ENCODE measurements at places on chromosomes 12 and 14.
A peak's percentile ranks its signal among the peaks of the same experiment; 100 is the strongest.

- DNase-seq = peak; percentile 75
These were observed 7.1 kb upstream of the ASB8 start for GRCh38 chr12:48164451-48164850.

- DNase-seq = no peak
These were observed 24.5 kb upstream of the PPP1R13B start for GRCh38 chr14:103871596-103872480.

- peak; percentile 8 for DNase-seq
These were observed 622 bp downstream of the TECPR2 start for GRCh38 chr14:102363182-102363943.

- peak; percentile 53 for DNase-seq
These were observed 873 bp downstream of the PLXNC1 start for GRCh38 chr12:94149119-94149780.

- DNase-seq = no peak
These were observed 22.1 kb downstream of the MYO1H start for GRCh38 chr12:109369831-109370230.

DNA sequence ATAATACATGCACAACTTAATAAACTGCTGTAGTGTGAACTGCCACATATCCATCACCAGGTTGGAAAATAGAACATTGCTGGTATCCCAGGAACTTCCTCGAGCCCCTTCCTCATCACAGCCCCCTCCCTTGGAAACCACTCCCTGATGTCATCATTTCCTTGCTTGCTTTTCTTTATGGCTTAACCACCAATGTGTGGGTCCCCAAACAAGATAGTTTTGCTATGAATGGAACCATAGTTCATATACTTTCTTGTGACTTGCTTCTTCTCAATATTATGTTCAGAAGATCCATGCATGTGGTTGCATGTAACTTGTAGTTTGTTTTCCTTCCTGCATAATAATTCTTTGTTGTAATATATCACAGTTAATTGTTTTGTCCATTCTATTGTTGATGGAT is 8.9 kb upstream of the WNT5B start:
- DNase-seq = no peak

DNA sequence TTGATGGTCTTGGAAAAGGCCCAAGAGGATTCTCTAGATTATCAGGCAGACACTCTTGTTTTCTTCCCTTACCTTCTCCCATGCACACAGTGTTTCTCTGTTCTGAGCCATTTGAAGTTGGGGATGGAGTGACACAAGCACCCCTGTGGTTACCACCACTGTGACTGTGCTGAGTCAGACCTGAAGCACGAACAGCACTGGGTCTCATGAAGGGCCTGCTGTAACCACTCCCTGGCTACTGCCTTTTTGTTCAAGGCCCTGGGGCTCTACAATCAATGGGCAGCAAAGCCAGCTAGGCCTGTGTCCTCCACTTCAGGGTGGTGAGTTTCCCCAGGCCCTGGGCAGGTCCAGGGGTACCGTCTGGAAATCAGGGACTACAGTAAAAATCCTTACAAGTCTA is 65.5 kb downstream of the TSPAN8 start:
- DNase-seq = no peak

- DNase-seq = no peak
These were observed 13.8 kb downstream of the KITLG start for GRCh38 chr12:88566430-88566829.

DNA sequence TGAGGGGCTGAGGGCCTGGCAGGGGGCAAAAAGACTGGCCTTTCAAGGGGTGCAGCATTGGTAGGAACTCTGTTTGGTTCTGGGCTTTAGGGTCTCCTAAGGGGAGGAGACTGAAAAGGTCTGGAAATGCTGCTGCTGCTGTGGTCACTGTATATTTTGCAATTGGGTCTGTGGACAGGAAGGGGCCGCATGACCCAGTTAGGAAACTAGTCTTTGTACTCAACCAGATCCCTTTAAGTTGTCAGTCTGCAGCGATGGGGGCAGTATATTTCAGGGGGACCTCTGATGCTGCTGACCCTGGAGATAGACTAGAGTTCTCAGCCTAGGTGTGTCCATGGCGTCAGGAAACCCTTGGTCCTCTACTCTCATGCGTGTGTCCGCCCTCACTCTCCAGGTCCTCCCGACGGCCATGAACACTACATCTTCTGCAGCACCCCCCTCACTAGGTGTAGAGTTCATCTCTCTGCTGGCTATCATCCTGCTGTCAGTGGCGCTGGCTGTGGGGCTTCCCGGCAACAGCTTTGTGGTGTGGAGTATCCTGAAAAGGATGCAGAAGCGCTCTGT is 4.0 kb downstream of the LTB4R start:
- no peak for DNase-seq

DNA sequence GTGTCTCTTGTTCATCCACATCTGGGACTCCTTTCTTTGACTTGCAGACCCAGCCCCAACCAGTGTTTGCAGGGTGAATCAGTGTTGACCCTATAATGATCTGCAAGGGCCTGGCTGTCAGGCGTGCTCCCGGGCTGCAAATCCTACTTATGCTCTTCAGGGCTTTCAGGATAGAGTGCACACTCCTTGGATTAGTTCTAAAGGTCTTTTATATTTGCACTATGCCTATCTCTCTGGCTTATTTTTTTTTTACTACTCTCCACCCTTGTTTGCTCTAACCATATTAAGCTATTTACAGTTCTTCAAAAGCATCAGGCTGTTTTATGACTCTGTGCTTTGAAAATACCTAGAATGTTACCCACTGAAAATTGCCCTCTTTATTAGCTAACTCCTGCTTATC is 4.3 kb upstream of the PRICKLE1 start:
- DNase-seq = no peak

DNA sequence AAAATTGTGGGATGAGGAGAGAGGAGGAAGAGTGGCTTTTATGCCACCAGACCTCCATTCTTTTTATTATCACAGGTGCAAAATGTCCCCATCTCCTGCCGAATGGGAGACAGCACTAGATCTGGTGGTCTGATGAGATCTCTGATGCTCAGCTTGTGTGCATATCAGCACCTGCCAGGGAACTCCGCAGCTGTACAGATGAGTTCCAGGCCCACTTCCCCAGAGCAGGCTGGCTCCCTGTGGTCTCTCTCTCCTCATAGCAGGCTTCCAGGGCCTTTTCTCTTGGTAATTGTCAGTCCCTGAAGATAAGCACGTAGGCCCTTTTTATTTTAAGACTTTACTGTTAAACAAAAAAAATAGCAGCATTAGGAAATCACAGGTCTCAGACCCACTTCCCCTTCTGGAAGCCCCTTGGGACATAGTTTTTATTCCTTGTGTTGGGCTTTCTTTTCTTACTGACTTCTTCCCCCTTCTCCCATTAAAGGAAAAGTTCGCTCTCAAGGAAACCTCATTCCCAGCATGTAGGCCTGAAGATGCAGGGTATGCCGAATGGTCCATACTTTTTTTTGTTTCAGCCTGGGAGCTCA is 4.5 kb upstream of the TBC1D30 start:
- DNase-seq = no peak
